ENCODE measurements at places on chromosomes 12 and 14.

DNA sequence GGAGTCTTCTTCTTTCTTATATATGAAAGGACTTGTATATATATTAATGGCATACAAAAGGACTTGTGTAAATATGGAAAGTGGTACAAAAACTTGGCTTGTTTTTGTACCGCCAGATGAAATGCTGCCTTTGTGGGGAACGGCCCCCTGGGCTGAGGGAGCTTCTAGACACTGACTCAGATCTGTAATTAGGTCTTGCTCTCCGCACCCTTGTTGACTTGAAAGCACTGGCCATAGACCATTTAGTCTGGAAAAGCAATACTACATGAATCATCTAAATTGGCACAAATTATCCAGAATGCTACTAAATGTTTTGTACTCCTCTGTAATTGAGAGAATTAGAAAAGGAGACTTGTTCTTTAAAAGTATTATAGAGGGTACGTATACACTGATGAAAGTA, 399.9 kb upstream of the RGS6 start:
- DNase-seq, result no peak

DNA sequence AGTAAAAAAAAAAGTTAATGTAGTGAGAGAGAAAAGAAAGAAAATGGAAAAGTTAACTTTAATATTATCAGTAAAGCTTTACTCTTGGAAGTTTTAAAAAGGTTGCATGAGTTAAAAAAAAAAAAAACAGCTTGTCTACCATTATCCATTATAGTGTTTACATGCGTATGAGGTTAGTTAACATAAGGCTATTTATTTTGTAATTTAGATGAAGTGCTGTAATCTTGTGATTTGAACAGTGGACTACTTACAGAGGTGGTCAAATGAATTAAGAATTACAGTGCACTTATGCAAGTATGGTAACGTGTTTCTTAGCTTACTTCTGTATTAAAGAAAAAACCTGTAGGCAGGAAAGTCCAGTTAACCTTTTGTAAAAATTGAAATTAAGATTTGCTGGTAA, 30.7 kb downstream of the WASHC4 start:
- DNase-seq, result no peak

DNA sequence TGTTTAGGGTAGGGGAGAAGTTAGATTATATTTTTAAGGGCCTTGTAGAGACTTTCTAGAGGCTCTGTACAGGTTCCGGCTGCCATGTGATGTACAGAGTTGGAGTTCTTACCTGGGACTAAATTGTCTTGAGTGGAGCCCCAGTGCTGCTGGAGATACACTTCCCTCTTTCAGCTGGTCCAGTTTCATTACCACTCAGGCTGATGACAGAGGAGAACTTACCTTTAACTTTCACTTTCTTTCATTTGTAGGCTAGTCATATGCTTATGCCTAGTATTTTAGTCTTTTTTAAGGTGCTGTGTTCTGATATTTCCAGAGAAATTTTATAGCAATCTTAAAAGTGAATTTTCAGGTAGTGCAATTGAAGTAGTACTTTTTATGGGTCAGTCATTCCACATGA, 117.3 kb downstream of the ERC1 start:
- no peak for DNase-seq

- DNase-seq, result no peak
Measured at GRCh38 chr14:55151601-55152000, 22.5 kb downstream of the LGALS3 start.

- no peak for DNase-seq
Measured at GRCh38 chr12:24945039-24945438, 3.9 kb downstream of the BCAT1 start.

GRCh38 chr14:104396682-104397470, 182.7 kb upstream of the C14orf180 start:
- DNase-seq, result no peak

GRCh38 chr14:99573436-99574098, 30.4 kb downstream of the CCDC85C start:
- DNase-seq, result no peak

DNA sequence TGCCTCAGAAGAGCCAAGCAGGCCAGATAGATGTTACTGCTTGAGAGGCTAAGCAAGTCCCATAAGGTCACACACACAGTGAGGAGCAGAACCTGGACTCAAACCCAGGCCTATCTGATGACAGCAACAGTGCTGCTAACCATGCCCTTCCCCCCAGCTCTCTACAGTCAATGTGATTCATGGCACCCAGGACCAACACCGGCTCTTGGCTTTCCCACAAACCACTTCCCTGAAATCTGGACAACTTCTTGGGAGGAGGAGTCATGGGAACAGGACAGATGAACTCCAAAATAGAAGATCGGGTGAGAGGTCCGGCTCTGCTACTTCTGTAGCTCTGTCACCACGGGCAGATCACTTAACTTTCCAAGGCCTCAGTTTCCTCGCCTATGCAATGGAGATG, 716 bp upstream of the PTGDR start:
- DNase-seq, result no peak

DNA sequence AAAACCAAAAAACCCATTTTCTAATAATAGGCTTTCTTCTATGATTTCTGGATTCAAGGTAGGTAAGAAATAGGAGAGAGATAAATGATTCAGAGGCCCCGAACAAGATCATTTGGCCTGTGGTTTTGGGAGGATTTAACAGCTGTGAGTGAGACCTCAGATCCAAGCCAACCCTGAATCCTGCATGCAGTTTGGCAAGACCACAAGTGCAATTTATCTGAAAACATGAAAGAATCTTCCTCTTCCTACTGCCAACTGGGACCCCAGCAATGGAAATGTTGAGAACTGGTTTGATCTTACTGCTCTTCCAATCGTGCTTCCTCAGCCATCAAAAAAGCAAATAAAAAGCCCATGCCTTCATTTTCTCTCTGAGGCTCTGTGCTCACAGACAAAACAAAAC, 519.7 kb upstream of the TBX3 start:
- DNase-seq, result no peak

DNA sequence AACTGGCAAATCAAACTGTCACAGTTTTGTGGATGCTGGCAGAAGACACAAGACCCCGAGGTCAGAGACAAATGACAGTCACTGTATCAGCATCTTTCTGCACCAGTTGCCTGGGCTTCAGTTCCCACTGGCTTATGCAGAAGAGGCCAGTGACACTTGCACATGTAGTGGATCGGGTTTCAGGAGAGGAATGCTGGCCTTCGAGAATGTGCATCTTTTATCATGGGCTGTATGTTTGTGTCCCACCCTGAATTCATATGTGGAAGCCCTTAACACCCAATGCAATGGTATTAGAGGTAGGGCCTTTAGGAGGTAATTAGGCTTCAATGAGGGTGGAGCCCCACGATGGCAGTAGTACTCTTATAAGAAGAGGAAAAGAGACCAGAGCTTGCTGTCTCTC, 150.9 kb downstream of the SLC15A4 start:
- no peak for DNase-seq

DNA sequence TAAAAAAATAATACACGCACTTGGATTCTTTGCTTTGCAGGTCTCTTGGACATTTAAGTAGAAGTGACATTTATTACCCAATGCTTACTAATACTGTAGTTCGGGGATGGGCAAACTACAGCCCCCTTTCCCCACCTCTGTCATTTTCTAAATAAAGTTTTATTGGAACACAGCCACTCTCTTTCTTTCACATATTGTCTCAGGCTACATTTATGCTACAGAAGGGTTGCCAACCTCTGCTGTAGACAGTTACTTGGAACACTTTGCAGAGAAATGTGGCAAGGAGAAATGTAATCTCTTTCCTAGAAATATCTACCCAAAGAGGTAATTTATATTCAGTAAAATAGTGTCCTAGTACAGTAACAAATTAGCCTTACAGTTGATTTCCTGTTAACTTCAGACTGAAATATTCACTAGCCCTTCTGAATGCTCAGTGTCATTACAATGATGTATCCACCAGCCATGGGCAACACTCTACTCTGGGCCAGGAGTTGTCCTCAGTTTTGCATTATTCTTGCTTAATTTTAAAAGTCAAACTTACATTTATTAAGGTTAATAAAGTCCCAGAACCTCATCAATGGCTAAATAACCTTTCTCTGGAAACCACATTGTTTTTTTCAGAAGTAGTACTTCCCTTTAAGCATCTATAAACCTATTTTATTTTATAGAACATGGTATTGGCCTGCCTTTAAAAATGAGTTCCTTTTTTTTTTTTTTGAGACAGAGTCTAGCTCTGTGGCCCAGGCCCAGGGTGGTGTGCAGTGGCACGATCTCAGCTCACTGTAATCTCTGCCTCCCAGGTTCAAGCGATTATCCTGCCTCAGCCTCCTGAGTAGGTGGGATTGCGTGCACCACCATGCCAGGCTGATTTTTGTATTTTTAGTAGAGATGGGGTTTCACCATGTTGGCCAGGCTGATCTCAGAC, 269.6 kb upstream of the AMIGO2 start:
- DNase-seq, result no peak

GRCh38 chr12:89959179-89959578, 250.5 kb upstream of the ATP2B1 start:
- no peak for DNase-seq

DNA sequence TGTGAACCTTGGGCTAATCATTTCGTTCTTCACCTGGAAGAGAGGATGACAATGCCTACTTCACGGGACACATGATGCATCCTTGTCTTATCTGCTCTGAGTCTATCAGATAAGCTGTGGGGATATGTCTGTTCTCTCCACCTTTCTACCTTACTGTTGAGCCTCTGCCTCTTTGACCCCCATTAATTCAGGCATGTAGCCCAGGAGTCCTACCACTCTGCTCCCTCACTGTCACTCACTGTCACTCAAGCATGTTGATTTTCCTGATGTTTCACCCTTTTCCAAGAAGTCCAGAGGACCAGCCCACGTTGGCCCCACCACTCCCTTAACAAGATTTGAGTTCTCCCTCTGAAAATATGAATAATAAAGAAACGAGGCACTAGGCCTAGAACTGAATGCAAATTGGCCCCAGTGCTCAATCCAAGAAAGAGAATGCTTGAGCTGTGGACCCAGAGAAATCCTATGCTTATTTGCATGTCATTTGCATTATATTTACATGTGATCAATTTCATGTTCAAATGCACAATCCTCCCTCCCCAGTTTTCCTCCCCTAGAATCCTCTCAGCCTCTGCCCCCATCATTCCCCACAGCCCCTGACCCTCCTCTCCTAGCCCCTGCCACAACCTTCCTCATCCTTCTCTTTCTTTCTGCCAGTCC, 6.4 kb upstream of the SMUG1 start:
- no peak for DNase-seq

- no peak for DNase-seq
Measured at GRCh38 chr12:54448344-54448743, 25.1 kb downstream of the GTSF1 start.

DNA sequence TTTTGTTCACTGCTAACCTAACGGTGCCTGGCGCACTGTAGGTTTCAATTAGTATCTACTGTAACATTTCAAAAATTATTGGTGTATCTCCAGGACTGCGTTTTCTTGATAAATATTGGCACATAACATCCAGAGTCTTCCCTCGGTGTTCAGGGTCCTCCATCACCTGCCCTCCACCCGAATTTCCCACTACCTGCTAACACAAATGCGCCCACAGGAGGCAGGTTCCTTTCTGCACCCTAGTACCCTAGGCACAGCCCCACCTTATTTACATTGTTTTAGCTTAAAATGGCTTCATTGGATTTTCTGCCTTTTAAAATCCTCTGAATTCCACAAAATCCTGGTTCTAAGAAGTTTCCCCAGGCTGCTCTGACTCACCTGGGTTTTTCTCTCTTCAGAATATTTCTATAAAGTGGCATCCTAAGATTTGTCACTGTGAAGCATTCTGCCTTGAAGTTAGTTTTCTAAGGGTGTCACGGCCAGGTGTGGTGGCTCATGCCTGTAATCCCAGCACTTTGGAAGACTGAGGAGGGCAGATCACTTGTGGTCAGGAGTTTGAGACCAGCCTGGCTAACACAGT, 38.6 kb downstream of the CPM start:
- DNase-seq, result no peak

- DNase-seq, result no peak
Measured at GRCh38 chr14:105195522-105196264, 14.6 kb upstream of the NUDT14 start.

DNA sequence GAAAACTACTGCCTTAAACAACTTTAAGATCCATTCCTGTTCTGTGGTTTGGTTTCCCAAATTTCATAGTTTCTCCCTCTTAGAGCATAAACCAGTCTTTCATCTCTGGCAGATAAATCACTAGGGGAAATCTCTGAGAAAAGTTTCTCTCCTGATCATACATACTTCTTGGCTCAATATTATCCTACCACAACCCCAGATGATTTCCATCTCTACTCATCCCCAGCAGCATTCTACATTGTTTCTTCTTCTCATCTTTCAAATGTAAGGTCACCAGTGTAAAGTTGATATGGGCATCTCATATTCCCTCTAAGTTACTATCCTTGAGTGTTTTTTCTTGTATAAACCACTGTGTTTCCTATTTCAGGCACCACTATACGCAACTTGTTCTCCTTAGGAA, 45.9 kb upstream of the PLEKHG7 start:
- DNase-seq, result no peak

- DNase-seq, result no peak
Measured at GRCh38 chr12:120690083-120690450, 3.1 kb downstream of the MLEC start.

DNA sequence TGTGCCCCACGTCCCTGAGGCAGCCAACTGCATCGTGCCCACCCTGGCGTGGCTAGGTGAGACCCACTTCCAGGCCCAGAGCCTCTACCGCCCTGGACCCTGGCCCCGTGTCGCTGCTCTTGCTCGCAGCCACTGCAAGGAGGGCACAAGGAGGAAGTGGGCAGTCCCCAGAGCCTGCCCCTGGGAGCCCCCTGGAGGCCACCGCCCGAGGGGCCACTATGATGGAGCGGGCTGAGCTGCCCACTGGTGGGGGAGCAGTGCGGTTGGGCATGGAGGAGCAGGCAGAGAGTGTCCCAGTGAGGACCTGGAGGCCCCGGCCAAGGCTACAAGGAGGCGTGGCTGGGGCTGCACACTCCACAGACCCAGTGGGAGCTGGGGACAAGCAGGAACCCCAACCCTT, 323.6 kb downstream of the PCNX1 start:
- no peak for DNase-seq

DNA sequence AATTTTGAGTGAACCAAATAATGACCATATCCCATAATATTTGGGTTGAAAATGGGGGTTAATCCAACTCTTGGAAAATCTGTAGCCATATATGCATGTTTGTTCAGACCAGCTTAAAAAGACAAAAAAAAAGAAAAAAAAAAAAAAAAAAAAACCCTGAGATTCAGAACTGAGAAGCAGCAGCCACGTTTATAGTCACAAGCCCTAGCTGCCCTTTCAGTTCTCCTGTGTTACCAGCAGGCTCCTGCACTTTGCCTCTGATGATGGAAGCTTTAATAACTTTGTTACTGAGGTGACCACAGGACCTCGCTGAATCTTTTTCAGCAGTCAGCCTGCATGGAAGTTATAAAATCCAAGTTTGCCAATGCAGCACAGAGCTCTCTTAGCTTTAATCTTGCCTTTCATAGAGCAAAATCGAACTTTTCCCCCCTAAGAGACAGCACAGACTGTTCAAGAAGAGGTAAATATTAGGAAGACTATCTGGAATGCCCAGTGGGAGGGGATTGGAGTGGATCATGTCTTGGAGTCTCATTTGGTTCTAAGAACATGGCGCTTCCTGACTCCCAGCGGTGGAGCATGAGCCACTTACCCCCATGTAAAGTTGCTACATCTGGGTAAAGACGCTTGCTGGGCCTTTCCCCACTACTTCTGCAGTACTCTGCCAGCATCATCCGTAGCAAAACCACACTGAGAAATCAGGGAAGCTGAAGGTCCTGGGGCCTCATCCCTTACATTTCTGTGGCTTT, 20.6 kb downstream of the GNG2 start:
- DNase-seq, result no peak

- no peak for DNase-seq
Measured at GRCh38 chr12:97404543-97404942, 58.1 kb upstream of the RMST start.

Measured in CD4-positive, alpha-beta T cell treated with Interleukin-21 for 1 hour (primary cell).